ENCODE measurements at places on chromosomes 7 and 10. TPM values are rescaled to one million over a fixed set of nuclear protein-coding genes. Genes with fewer than 3 reads are reported as not detected.

Gene KCND2
- under 0.01 TPM for total RNA-seq

GRCh38 chr10:125882596-125882995, 1.5 kb upstream of the DHX32 start:
- DNase-seq, result no peak

Gene CYP3A7
- not detected for total RNA-seq

Gene OGDHL
- not detected for total RNA-seq

GRCh38 chr7:106053109-106053508, 59.0 kb downstream of the SYPL1 start:
- DNase-seq, result no peak

GRCh38 chr7:56105508-56105907, 768 bp downstream of the CHCHD2 start:
- DNase-seq, result peak; percentile 84

Gene PDE1C
- under 0.01 TPM for total RNA-seq

DNA sequence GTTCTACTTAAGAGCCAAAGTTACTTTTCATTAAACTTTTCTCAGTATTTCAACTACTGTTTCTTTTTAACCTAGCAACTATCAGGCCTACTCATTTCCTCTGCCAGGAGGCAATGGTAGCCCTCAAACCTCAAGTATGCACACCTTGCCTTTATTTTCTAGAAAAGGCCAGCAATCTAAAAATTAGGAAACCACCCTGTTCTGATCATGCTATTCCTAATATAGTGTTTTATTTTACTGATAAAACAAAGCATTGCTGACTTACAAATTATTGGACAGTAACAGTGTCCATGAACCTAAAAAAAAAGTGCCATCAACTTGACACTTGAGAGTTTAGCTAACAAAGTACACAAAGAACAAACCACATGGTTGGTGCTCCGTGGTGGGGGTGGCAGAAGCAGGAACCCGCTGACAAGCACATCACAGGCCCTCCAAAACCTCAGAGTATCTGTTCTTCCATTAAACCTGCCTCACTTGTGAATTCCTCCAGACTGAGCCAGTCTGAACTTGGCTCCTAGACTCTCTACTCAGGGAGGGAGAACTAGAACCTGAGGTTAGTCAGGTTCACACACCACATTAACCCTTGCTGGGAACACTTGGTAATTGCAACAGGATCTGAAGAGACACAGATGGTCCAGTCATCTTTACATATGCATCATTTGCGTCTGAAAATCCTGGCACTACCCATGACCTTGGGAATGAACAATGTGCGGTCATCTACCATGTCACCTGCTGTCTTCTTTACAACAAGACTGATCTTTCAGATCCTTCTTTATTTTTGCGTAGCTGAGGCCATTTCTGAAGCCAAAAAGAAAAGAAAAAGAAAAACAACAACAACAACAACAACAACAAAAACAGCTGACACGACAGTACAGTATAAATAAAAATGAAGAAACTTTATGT, 31.9 kb downstream of the PIP4K2A start:
- DNase-seq, result peak; percentile 84

GRCh38 chr10:127991543-127992255, 84.8 kb downstream of the PTPRE start:
- DNase-seq, result peak; percentile 24

Gene SYT15
- 0.13 TPM for total RNA-seq

Gene AKR1C4
- not detected for total RNA-seq

GRCh38 chr7:5001911-5002310, 42.9 kb upstream of the MMD2 start:
- DNase-seq, result peak; percentile 59

- peak; percentile 79 for DNase-seq
Observed at GRCh38 chr7:140571538-140572122, 69.0 kb downstream of the DENND2A start.

- DNase-seq, result no peak
Observed at GRCh38 chr10:131933016-131933695, 32.3 kb downstream of the PPP2R2D start.

- DNase-seq, result no peak
Observed at GRCh38 chr10:86644794-86645445, 9.4 kb upstream of the OPN4 start.

Gene GOLGA7B
- 0.26 TPM for total RNA-seq

Gene SPDYE11
- total RNA-seq, result not detected

GRCh38 chr10:34305189-34305588, 509.9 kb downstream of the PARD3 start:
- peak; percentile 87 for DNase-seq

Gene GPER1
- total RNA-seq, result 0.13 TPM

GRCh38 chr7:29177963-29178600, 16.5 kb upstream of the CHN2 start:
- DNase-seq, result peak; percentile 40

Gene PPP1R3C
- 17.4 TPM for total RNA-seq

DNA sequence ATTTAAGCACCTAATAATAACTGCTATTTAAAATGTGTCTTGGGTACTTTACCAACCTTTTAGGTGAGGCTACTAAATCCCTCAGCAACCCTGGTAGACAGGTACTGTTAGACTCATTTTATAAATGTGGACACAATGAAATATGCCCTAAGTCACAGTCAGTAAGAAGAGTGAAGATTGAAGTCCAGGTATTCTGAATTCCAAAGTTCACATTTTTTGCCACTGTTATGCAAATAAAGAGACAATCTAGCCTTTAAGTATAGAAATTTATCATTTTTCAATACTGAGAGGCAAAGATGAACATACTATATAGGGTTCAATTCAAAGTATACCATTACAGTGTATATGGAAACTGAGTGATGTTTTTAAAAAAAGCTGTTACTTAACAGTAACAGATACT, 102.7 kb downstream of the LMBR1 start:
- DNase-seq, result no peak

DNA sequence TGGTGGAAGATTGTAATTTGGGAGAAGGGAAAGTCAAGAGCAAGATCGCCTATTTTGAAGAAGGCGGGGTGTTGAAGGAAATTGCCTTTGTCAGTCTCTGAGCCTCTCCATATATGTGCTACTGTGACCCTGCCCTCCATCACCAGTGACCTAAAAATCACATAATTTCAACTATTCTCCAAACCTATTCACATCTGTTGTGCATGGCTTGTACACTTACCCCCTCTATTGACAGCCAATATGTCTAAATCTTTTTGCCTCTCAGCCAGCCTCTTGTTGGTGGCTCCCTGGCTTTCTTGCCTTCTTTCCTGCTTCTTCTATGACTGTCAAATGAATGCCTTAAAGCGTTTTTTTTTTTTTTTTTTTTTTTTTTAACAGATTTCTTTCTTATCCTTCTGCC, 295.6 kb downstream of the AUTS2 start:
- no peak for DNase-seq

Gene HECW1
- total RNA-seq, result under 0.01 TPM

GRCh38 chr10:17240096-17240495, 12.1 kb downstream of the VIM start:
- DNase-seq, result no peak

Gene PAPSS2
- 0.26 TPM for total RNA-seq

DNA sequence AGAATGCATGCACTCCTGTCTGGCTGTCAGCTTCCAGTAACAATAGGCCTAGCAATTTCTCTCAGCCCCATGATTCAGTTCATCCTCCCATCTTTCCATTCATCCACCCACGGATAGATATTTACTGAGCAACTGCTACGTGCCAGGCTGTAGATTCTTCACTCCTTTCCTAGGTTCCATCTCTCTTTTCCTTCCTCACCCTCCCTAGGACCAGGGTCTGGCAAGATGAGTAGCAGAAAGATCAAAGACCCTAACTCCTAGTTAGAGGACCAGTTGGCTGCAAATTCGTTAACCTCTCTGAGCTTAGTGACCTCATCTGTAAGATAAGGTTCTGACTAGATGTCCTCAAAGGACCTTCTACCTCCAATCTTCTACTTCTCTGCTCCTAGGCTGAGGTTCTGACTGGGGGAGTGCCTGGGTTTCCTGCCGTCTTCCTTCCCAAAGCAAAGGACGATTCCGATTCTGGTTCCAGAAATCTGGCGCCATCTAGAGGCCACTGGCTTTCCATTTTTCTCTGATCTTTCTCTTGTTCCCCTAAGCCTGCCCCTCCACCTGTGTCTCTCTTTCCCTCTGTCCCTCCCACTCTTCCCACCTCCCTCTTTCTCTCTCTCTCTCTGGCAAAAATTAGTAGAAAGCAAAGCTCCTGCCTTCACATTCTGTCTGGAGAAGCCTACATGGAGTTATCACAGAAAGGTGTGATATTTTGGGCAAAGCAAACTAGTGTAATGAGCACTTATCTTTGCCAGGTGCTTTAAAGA, 26.2 kb downstream of the TBATA start:
- DNase-seq, result peak; percentile 54

DNA sequence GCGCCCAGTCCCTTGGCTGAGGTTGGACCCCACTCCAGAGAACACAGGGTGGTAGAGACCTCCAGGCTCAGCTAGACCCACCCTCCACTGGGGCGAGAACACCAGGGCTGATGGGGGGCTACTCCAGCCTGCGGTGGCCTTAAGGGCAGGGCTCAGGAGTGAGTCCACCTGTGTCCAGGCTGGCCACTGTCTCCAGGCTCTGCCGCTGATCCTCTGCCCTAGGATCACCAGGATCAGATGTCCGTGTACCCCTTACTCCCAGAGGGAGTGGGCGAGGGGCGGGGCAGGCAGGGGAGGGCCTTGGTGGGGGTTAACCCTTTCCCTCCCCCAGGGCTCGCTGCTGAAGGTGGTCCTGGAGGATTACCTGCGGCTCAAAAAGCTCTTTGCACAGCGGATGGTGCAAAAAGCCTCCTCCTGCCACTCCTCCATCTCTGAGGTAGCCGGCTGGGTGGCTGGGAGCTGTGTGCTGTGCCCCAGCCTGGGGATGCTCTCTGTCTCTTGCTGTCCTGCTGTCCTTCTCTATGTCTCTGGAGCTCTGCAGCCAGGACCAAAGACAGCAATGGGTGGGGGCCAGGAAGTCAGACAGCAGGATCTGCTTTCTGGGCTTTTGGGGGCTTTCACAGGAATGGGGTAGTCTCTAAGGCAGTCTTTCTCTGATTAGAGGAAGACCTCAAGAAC, 38.0 kb downstream of the PSAP start:
- DNase-seq, result no peak

GRCh38 chr7:120320218-120320961, 47.4 kb downstream of the KCND2 start:
- DNase-seq, result no peak

DNA sequence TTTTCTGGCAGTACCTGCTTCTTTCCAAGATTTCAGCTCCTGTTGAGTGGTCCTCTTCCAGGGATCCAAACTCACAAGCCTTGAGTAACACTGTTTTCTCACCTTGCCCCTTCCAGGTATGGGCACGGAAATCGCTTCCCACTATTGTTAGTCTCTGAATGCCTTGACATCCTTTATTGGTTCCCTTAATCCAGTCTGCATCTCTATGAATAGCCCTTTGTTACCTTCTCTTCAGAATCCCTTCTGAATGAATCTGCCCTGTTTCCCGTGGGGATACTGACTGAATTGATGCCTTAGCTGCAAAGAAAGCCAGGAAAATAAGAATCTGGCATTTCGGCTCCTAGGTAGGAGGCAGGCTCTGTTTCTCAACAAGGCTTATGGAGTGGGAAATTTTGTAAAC, 467.7 kb downstream of the PLXNA4 start:
- DNase-seq, result no peak

DNA sequence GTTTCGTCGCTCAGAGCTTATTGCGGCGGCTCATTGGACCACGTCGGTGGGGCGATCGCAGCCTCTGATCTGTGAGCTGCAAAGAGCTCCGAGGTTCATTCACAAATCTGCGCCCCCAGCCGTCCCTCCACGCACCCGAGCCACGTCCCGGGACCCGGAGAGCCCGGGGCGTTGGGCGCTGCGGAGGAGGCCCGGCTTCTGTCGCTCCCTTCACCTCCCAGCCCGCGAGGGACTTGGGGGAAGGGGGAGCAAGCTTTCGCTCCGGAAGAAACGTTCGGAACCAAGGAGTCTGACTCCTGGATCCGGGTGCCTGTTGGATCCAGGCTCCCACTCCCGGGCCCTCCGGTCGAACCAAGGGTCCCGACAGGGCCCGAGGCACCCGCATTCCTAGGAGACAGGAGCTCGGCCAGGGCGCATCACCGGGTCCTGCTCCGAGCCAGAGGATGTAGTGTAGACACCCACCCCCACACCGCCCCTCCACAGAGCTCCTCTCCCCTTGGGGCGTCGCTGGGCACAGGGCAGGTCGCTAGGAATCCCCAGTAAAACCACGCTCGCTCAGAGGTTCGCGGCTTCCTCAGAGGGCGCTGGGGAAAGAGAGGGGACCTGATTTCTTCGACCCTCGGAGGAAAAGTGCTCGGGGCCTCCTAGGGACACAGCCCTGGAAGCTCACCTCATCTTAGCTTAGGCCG, 7.9 kb upstream of the EN2 start:
- DNase-seq, result no peak

DNA sequence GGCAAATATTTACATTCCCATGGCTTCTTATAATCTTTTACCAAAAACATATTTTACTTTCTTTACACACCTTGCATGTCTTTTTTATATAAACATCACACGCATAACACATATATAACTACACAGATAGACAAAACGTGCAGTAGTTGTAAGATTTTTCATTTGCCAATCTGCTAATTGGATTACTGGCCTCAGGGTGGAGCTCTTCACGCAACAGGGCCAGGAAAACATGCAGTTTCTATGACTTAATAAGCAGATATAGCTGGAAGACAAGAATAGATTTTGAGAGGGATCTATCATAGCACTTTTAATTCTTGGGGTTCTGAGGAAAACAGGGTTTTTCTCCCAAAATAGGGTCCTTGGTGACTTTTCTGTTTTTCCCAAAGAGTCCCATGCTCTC, 12.7 kb downstream of the ACADSB start:
- peak; percentile 29 for DNase-seq

GRCh38 chr7:142188154-142188553, 69.7 kb downstream of the PRSS58 start:
- DNase-seq, result peak; percentile 45

DNA sequence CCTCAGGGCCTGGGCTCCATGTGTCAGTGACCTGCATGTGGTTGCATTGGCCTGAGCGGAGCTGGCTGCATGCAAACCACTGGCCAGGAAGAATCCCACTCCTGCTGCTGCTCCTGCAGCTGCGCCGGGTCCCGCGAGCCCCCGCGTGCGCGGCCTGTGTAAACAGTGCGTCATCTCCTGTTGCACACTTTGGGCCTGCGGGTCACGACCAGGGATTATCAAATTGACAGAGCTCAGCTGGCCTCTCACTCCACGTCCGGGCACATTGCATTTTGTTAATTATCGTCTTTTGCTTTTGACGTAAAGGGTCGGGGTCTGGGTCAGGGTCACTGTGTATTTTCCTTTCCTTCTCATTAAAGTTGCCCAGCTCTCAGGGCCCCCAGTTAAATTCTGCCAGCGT, 132.6 kb downstream of the RGS10 start:
- no peak for DNase-seq

- DNase-seq, result no peak
Observed at GRCh38 chr10:70560511-70560941, 42.0 kb downstream of the PRF1 start.

All from bronchial epithelial cell (primary cell).